Cortex of kidney (tissue), 1 donor: ENCODE measurements at places on chromosomes 2 and 18.

DNA sequence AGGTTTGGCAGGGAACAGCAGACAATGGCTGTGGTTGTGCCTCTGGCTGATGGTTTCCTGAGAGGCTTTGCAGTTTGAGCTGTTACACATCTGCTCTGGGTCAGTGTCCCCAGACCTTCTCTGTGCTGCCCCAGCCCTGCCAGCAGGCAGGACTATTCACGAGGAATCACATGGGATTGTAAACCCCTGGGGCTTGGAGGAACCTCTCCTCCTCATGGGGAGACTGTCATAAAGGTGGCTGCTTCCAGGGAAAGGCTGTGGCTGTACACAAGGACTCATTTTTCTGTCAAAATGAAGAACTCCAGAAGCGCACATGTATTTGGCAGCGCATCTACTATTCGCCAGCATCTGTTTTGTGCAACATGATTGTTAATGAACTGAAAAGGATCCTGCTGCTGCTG is 142.6 kb upstream of the CYP1B1 start:
- no peak for DNase-seq

- DNase-seq, result no peak
Observed at GRCh38 chr2:165686800-165687199, 107.2 kb downstream of the GALNT3 start.

DNA sequence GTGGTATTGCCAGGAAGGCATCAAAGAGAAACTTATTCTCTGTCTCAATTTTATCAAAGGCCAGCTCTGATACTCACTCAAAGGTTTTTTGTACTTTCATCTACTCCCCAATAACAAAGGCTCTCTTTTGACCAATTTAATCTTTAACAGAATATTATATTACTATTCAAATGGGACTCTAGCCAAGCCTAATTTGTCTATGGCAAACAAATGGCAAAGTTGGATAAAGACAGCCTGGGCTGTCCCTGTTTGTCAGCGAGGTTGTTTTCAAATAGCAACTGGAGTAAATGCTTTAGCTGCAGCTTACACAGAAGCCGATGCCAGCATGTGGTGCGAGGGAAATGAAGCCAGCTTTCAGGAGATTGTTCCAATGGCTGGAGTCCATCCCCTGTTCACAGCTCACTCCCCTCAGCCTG is 80.1 kb upstream of the CTNNA2 start:
- no peak for DNase-seq

DNA sequence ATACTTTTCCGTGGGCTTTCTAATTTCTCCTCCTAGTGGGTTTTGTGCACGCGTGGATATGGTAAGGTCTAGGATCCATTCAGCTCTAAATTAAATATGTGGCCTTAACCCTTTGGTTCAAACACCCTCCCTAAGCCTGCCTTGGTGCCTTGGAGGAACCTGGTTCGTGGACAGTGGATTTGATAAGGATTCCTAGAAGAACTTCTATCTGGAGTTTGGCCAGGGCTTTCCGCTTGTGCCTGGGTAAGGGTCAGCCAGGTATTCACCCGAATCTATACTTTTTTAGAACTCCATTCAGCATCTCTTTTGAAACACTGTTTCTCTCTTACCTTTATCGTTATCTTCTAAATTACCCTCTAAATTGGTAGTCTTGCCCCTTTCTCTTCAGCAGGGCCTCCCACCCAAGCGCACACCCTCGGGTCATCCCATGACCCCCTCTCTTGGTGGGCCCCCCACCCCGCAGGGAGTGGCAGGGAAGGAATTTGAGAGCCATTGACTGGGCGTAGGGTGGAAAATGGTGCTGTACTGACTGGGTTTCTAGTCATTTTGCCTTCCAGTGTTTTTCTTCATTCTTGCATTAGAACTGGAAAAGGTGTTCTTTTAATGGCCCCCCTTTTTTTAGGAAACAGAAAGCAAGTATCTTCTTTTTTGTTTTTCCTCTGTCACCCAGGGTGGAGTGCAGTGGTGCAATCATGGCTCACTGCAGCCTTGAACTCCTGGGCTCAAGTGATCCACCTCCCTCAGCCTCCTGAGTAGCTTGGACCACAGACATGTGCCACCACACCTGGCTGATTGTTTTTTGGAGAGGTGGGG is 1.8 kb downstream of the SOCS6 start:
- DNase-seq, result no peak

GRCh38 chr2:205280596-205281236 is 401.6 kb upstream of the NRP2 start:
- no peak for DNase-seq

GRCh38 chr2:43937269-43937820 is 58.4 kb downstream of the LRPPRC start:
- no peak for DNase-seq

- DNase-seq, result no peak
Observed at GRCh38 chr2:184004289-184004947, 593.9 kb upstream of the ZNF804A start.

DNA sequence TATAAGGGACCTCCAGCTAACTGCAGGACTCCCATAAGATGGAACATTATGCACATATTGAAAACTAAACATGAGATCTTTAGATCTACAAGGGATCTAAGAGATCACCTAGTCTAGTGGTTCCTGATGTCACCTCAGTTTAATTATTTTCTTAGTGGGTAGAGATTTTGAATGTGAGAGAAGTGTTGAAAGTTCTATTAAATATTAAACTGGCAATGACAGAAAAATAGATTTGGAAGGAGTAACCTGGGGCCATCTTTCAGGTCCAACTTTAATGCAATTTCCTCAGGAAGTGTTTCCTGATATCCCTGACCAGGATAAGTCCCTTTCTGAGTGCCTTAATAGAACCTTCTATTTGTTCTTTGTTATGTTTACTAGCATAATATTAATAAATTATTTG is 29.1 kb upstream of the CPS1 start:
- no peak for DNase-seq

DNA sequence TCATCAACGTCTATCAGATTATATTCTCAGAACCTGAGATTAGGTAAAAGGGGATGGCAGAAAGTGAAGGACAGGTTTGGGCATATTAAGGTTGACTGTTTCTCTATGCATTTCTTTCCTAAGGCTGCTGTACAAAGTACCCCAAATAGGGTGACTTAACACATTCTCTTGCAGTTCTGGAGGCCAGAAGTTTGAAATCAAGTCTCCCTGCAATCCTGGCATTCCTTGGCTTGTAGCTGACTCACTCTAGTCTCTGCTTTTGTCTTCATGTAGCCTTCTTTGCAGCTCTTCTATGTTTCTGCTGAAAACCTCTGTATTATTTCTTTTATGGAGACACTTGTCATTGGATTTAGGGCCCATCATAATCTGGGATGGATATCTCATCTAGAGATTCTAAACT is 364.3 kb downstream of the PLCL1 start:
- DNase-seq, result no peak

- no peak for DNase-seq
Observed at GRCh38 chr18:27010784-27011183, 145.3 kb upstream of the AQP4 start.

DNA sequence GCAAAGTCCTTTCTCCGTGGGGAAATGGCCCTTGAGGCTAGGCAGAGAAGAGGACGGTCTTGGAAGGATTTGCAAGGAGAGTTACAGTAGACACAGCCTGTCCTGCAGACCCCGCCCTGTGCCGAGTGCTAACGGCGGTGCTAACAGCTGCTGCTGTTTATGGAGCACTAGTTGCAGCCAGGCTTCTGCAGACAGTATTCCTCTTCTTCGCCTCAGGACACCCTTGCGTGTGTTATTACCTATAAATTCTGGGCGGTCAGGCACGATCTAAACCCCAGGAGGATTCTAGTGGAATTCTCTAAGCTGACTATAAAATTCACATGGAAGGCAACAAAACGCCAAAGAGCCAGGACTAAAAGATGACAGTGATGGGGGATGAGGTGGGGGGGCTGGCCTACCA is 139.8 kb downstream of the GLI2 start:
- no peak for DNase-seq

GRCh38 chr2:179614121-179614520 is 247.3 kb downstream of the ZNF385B start:
- no peak for DNase-seq

- no peak for DNase-seq
Observed at GRCh38 chr2:100639588-100640390, 77.0 kb downstream of the PDCL3 start.

DNA sequence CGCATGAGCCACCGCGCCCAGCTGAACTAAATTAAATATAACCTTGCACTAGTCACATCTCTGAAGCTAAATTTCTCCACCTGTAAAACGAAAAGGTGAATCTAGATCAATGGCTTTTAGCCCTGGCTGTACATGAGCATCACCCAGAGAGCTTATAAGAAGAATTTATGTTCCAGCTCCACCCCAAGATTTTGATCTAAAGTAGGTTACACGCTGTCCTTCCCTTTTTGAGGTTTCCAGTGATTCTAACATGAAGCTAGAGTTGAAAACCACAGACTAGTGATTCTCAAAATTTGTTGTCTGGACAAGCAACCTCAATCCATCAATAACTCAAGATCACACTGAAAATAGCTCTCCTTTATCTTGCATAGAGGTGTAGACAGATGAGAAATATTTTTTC is 208.8 kb upstream of the CRIM1 start:
- DNase-seq, result no peak
